GM10248 (cell line): ENCODE measurements at places on chromosomes 2 and 18.

DNA sequence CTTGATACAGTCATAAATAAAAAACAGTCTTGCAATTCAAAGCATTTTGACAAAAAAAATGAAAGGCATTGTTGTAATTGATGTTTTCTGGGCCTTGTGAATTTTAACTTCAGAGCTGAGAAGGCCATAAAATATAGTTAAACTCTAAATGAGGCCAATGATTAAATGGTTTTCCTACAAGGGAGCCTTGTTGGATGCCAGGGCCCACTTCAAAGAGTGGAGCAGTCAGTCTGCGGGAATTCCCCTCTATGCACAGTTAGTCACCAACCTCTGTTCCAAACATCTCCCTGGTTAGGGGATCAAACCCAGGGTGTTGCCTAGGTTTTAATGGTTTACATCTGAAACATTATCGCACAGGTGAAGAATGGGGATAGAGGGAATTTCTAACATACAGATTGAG, 143.4 kb downstream of the NCKAP5 start:
- no peak for DNase-seq

DNA sequence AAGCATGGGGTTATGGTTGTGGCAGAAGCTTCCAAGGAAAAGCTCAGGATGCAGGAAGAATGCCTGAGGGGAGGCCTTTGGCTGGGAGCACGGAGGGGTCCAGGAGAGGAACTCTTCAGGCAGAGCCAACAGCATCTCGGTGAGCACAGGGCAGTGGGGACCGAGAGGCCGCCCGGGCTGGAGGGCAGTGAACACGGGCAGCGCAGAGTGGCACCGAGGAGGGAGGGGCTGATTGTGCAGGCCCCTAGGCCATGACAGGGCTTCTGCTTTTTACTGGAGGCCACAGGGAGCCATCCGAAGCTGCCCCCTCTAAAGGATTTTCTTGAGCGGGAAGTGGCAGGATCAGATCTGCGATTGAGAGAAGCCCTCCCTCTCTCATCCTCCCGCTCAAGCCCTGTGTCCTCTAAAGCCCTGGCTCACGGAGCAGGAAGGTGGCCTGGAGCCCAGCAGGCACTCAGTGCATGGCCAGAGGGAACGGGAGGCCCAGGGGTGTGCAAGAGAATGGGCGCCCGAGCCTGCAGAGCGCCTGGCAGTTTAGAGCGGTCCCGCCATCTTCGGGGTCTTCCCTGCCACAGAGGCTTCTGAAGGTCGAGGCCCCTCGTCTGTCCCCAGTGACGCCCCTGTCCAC, 110.0 kb upstream of the STON1 start:
- DNase-seq = no peak

DNA sequence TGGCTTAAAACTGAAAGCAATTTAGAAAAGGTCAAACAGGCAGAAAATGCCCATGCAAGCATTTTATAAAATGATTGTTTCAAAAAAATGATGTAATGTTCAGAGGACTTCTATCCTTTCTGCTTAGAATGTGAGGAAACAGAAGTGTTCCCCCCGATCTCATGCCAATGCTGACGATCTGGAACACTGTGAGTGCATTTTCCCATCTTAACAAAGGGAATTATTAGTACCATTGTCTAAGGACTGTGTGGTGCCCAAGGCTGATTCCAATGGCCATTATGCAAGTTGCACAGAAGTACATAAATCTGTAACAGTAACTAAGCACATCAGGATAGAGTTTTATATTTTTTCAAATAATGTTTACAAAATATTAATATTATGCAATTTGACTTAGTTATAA, 185.3 kb downstream of the MYT1L start:
- DNase-seq = no peak

DNA sequence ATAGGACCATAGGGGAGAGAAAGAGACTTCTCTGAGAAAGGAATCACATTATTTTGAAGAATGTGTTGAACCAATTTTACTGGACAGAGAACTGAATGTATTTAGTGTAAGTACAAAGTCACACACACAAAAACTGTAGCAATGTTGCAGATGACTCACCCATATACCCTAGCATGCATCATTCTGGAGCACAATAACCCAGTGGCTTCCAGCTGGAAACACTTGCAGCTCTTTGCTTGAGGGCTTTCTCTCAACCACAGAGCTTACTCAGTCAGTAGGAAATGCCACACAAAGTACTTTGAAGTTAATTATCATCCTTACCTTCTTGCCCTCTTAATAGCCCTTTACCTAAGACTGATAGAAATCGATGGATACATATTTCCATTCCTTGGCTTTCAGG, 760.0 kb upstream of the FSHR start:
- DNase-seq = no peak

DNA sequence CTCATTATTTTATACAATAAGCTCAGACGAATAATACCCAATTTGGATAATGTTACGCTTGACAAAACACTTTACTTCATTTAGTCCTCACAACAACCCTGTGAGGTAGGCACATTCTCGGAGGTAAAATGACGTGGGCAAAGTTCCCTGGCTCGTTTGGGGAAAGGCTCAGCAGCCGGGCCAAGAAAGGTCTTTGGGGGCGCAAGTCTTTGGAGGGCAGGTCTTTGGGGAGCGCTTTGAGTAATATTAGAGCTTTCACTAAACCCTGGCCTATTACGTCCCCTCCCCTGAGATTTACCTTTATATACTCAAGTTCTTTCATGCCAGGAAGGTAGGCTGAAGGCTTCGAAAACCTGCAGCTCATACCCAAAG, 427 bp downstream of the RBKS start:
- no peak for DNase-seq

DNA sequence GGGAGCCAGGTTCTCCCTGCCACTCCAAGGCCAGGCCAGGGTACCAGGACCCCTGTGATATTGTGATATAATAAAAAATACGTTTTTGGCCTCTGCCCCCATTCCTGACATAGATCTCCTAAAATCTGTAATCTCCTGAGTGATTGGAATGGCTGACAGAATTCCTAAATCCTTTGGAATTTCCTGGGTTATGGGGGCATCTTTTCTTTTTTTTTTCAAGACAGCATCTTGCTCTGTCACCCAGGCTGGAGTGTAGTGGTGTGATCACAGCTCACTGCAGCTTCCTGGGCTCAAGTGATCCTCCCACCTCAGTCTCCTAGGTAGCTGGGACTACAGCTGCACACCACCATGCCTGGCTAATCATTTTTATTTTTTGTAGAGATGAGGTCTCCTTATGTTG, 26.2 kb upstream of the TUBB6 start:
- no peak for DNase-seq

- no peak for DNase-seq
Measured at GRCh38 chr18:659597-659996, 2.1 kb downstream of the TYMS start.

GRCh38 chr2:69384618-69385081, 2.4 kb downstream of the GFPT1 start:
- DNase-seq = no peak

- DNase-seq = no peak
Measured at GRCh38 chr18:6962571-6963451, 154.8 kb downstream of the LAMA1 start.
